ENCODE measurements at places on chromosomes 6 and 20. TPM values are rescaled to one million over a fixed set of nuclear protein-coding genes. Genes with fewer than 3 reads are reported as not detected.

Gene HTR1E
- polyA plus RNA-seq = not detected

Gene MAP3K5
- polyA plus RNA-seq = 11.1 TPM

Gene USP49
- polyA plus RNA-seq = 0.37 TPM

Gene HSPA1A
- polyA plus RNA-seq = 144 TPM

Gene CTAGE9
- polyA plus RNA-seq = not detected

Gene TRIM10
- not detected for polyA plus RNA-seq

Gene CGAS
- polyA plus RNA-seq = 6.7 TPM

Gene MYL9
- polyA plus RNA-seq = not detected

Gene CPNE5
- 0.82 TPM for polyA plus RNA-seq

Gene TCFL5
- 0.89 TPM for polyA plus RNA-seq

Gene BTNL2
- polyA plus RNA-seq = not detected

Gene NRN1
- polyA plus RNA-seq = not detected

Gene ADGRF5
- polyA plus RNA-seq = not detected

Gene TSPO2
- not detected for polyA plus RNA-seq

Gene VARS1
- polyA plus RNA-seq = 28.9 TPM

Gene PTPRK
- polyA plus RNA-seq = 0.01 TPM

Gene KCNK5
- 0.04 TPM for polyA plus RNA-seq

Gene PARD6B
- polyA plus RNA-seq = 0.08 TPM

Gene C6orf141
- not detected for polyA plus RNA-seq

Gene PRR18
- polyA plus RNA-seq = not detected

Gene OTOR
- not detected for polyA plus RNA-seq

Gene PTCRA
- 0.83 TPM for polyA plus RNA-seq

Gene MDFI
- not detected for polyA plus RNA-seq

Gene SLC24A3
- polyA plus RNA-seq = not detected

Gene CD24
- polyA plus RNA-seq = 0.06 TPM

Gene BEND3
- 0.52 TPM for polyA plus RNA-seq

Gene SLC17A3
- polyA plus RNA-seq = not detected

Gene GPR31
- polyA plus RNA-seq = not detected

Gene SPATA2
- polyA plus RNA-seq = 13.3 TPM

Gene TMEM244
- polyA plus RNA-seq = not detected

Gene FAXC
- polyA plus RNA-seq = not detected

Gene HLA-DRA
- 4,943 TPM for polyA plus RNA-seq

Gene PPP1R16B
- polyA plus RNA-seq = 2.6 TPM

Gene FRMD1
- not detected for polyA plus RNA-seq

Gene EBF4
- 0.12 TPM for polyA plus RNA-seq

Gene ARMC12
- polyA plus RNA-seq = not detected

Gene DYNLT2
- 0.86 TPM for polyA plus RNA-seq

Gene MAK
- polyA plus RNA-seq = 1.4 TPM

Gene CHRNA4
- not detected for polyA plus RNA-seq

Gene APOBEC2
- polyA plus RNA-seq = not detected

Gene PTCHD4
- not detected for polyA plus RNA-seq

Gene CAGE1
- 0.03 TPM for polyA plus RNA-seq

Data from CD14-positive monocyte (primary cell).